Activated T-helper 9 cell treated with anti-CD3 and anti-CD28 coated beads, Interleukin-2, amount 50 U/mL, for 16 hours (primary cell): ENCODE measurements at places on chromosomes 7 and 10.

- DNase-seq, result no peak
Observed at GRCh38 chr7:33824911-33825459, 80.4 kb upstream of the BMPER start.

DNA sequence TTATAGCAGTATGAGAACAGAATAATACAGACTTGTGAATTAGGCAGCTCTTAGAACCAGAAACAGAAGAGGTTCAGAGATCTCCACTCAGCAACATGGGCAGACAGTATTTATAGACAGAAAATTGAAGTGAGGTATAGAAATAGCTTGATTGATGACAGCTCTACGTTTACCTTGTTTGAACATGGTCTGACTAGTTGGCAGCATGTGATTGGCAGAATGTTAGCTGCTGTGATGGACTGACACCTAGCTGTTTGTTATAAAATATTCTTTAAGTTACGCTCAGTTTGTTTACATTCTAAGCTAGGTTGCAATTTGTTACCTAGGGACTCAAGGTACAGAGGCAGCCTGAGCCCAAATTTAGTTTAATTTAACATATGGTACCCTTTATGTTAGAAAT is 73.7 kb upstream of the TMEM229A start:
- no peak for DNase-seq

DNA sequence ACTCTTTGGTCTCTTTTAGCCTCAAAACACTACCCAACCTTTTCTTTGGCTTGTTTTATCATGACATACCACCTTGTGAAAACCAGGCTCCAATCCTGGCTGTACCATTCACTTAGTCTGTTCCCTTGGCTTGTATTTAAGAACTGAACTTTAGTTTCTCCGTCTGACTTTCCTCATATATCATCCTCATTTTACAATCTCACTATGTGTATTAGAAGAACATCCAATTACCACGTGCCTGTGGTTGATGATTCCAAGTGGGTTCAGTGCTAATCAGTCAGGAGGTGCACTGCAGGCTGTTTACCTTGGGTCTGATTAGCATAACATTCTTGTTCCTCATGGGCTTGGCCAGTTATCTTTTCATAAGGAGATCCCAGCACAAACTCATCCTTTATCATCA is 144.8 kb upstream of the KLF14 start:
- no peak for DNase-seq

DNA sequence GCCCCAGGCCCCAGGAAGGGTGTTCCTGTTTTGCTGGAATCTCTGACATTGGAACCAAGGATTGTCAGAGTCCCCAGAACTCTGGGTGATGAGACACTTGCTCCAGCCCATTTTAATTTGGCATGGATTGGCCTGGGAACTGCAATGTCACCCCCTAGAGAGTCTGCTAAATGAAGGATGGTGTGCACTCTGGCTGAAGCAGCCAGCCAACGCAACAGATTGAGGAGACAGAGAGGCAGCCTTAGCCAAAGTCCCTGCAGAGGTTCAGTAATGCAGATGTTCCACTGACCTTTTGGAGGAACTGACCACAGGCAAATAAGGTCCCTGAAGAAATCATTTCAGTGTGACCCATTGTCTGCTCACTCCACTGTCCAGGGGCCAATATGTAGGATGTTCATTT is 13.4 kb downstream of the LRRC18 start:
- DNase-seq, result no peak

DNA sequence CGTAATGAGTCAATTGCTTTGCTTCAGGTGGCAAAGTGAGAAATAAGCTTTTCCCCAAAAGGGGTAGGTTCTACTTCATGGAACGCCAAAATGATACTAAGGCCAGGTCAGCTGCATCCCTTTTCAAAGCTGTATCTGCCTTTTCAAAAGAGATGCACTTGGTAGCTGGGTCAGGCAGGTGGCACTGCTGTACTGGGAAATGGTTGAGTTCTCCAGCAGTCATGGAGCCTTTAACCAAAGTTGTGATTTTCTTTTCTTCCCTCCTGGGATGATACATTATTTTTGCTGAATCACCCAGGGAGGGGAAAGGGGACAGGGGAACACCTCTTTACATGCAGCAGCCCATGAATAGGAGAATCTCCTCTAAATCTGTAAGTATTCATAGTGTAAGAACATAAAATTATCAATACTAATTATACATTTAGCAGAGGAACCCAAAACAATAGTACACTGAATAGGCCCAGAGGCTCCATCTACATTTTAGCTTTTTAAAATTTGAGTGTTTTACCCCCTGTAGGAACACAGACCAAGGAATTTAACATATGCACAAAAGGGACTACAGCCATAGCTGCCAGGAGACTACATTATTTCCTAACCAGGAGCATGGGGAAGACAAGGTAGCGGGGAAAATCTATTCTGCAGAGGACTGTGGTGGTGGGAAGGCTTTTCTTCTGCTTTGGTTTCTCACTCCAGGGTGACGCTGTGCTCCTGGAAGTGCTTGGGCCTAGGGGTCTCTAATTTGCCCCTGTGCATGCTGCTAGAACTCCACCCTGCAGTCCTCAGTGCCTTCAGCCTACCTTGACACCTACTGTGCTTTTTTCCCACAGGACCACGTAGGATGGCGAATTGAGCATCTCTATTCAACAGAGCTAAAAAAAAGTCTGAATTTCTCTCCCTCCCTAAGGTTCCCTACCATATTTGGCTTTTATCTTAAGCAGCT is 6.4 kb upstream of the GPR22 start:
- DNase-seq, result peak; percentile 1

- no peak for DNase-seq
Observed at GRCh38 chr7:43619213-43620012, 36.5 kb downstream of the STK17A start.

- no peak for DNase-seq
Observed at GRCh38 chr10:97129666-97130065, 56.1 kb downstream of the SLIT1 start.

- no peak for DNase-seq
Observed at GRCh38 chr7:130333832-130334231, 10.8 kb upstream of the CPA5 start.

GRCh38 chr10:48523820-48524758 is 80.8 kb downstream of the ARHGAP22 start:
- DNase-seq, result no peak

DNA sequence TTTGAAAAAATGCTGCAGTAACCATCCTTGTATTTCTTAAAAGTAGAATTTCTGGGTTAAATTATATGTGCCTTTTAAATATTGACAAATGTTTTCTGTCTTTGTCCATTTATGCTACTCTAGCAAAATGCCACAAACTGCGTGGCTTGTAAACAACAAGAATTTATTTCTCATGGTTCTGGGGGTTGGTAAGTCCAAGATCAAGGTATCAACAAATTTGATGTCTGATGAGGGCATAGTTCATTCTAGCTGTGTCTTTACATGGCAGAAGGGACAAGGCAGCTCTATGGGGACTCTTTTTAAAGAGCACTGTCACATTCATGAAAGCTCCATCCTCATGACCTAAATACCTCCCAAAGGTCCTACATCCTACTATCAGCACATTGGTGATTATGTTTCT is 27.7 kb downstream of the ZNF277 start:
- DNase-seq, result no peak

DNA sequence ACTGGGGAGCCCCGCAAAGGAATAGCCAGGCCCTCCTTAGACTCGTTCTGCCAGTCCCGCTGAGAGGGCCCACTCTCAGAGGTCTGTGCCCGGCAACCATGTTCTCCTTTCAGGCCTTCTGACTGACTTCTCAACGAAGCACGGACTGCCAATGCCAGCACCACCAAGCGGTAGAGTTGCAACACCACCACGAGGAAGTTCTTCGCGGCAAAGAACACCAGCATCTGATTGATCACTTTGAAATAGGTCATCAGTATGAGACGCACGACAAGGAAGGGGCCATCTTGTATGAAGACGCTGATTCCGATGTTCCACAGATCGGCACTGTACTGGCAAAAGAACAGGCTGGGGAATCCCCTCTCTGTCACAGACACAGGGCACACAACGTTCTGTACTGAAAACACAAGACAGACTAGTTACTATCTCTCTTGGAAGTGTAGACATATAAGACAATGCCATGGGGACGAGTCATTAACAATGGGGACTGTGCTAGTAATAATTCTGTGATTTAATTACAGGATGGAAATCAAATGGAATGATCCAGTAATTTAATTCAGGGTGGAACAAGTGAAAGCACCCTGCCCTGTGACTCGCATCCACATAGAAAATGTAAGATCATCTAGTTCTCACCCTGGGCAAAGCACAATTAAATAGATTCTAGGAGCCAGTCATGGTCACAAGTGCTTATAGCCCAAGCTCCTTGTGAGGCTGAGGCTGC is 42.7 kb downstream of the TMEM26 start:
- DNase-seq, result no peak

DNA sequence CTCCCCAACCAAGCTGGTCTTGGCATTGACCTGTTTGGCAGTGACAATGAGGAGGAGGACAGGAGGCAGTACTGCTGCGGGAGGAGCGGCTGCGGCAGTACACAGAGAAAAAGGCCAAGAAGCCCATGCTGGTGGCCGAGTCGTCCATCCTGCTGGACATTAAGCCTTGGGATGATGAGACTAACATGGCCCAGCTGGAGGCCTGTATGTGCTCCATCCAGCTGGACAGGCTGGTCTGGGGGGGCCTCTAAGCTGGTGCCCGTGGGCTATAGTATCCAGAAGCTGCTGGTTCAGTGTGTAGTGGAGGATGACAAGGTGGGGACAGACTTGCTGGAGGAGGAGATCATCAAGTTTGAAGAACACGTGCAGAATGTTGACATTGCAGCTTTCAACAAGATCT is 39.1 kb upstream of the ZNF273 start:
- no peak for DNase-seq

DNA sequence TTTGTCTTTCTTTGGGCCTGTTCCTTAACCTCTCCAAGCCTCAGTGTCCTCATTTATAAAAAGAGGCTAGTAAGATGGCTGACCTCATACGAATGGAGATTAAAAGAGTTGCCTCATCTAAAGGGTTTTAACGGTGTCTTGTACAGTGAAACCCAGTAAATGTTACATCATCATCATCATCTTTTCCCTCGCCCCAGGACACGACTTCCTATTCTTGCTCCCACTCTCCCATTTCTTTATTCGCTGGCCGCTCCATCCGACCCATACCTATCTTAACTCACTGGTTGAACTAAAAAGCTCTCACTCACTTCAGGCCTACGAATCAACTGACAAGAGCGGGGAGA is 554 bp downstream of the FRA10AC1 start:
- DNase-seq, result no peak

DNA sequence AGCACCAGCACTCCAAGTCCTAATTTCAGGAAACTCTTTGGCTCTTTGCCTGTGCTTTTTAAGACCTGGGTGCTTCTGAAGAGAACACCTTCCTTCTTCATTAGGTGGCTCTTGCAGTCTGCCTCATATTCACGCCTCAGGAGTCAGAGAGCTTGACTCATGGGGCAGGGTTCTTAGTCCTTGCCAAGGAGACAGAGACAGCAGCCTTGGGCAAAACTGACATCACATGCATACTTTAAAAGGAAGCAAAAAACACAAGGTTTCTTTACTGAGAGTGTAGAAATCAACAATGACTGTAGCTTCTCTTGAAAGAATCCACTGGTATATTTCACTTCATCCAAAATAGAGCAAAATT is 780.6 kb downstream of the INHBA start:
- no peak for DNase-seq

GRCh38 chr7:79090543-79090942 is 362.9 kb downstream of the MAGI2 start:
- DNase-seq, result no peak

- DNase-seq, result no peak
Observed at GRCh38 chr7:135300913-135301765, 67.5 kb downstream of the STRA8 start.

DNA sequence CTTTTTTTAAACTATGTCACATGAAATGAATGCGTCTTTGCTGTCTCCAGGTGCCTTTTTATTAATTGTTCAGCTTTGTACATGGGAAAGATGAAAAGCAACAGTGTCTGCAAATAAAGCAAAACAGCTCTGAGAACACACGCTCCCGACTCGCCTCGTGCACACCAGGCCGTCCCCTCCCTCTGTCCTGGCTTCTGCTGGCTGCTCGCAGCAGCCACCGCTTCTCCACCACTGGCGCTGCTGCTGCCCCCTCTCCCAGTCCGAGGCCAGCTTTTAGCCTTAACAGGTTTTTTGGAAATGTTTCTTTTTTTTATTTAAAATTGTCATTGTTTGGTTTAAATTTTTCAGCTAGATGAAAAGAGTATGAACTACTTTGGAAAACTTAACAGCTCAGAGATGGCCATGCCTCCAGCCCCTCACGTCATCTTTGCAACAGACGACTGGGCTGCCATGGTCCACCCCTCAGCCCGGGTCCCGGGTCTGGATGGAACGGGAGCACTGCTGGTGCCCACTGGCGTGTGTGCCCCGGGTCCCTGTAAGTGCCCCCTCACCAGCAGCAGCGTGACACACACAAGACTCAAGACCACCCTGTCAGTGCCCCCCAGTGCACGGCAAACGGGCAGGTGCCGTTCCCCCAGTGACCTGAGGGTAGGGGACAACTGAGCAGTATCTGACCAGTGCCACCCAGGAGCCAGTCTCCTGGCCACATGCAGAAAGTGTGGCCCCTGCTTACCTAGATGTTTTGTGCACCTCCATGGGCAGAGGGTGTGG is 415.6 kb upstream of the FOXK1 start:
- no peak for DNase-seq

- DNase-seq, result no peak
Observed at GRCh38 chr10:29131952-29132547, 156.8 kb upstream of the LYZL1 start.

- DNase-seq, result no peak
Observed at GRCh38 chr7:126608339-126608776, 644.4 kb downstream of the GRM8 start.

GRCh38 chr10:109934958-109935793 is 11.9 kb upstream of the XPNPEP1 start:
- no peak for DNase-seq

GRCh38 chr7:17022920-17023319 is 141.1 kb upstream of the AGR3 start:
- DNase-seq, result peak; percentile 2

DNA sequence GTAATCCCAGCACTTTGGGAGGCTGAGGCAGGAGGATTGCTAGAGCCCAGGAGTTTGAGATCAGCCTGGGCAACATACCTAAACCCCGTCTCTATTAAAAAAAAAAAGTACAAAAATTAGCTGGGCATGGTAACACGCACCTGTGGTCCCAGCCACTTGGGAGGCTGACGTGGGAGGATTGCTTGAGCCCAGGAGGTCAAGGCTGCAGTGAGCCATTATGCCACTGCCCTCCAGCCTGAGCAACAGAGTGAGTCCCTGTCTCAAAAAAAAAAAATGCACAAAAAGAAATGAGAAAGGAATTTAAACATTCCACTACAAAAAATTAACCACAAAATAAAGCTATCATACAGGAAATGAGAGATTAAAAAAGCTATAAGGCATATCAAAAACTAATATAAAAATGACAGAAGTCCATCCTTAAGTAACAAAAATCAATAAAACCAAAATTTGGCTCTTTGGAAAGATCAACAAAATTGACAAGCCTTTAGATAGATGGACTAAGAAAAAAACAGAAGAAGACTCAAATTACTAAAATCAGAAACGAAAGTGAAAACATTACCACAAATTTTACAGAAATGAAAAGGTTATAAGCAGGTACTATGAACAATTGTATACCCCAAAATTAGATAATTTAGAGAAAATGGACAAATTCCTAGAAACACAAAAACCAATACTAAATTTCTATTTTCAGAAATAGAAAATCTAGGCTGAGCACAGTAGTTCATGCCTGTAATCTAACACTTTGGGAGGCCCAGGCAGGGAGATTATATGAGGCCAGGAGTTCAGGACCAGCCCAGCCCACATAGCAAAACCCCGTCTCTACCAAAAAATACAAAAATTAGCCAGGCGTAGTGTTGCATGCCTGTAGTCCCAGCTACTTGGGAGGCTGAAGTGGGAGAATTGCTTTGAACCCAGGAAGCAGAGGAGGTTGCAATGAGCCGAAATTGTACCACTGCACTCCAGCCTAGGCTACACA is 42.4 kb upstream of the NANOS1 start:
- no peak for DNase-seq
